ENCODE measurements at places on chromosomes 3 and 15.

- no peak for DNase-seq
Measured at GRCh38 chr3:103112273-103112672, 677.5 kb downstream of the ZPLD1 start.

GRCh38 chr3:167851171-167851570 lies 115.7 kb downstream of the SERPINI1 start:
- no peak for DNase-seq

GRCh38 chr3:35404571-35404970 lies 234.8 kb upstream of the ARPP21 start:
- no peak for DNase-seq

- DNase-seq: no peak
Measured at GRCh38 chr3:171261487-171261886, 198.7 kb downstream of the TNIK start.

GRCh38 chr15:64046421-64047153 lies at the start of gene DAPK2:
Gene DAPK2 (minus strand): TSS chr15:64046485. CDS start chr15:64040261, 6,224 bp downstream.
- DNase-seq: peak; percentile 72

- no peak for DNase-seq
Measured at GRCh38 chr3:37952564-37952963, 38.0 kb upstream of the VILL start.

GRCh38 chr15:59290295-59291212 lies 82.1 kb downstream of the MYO1E start:
- no peak for DNase-seq

- DNase-seq: no peak
Measured at GRCh38 chr15:70033529-70034140, 64.1 kb downstream of the TLE3 start.

DNA sequence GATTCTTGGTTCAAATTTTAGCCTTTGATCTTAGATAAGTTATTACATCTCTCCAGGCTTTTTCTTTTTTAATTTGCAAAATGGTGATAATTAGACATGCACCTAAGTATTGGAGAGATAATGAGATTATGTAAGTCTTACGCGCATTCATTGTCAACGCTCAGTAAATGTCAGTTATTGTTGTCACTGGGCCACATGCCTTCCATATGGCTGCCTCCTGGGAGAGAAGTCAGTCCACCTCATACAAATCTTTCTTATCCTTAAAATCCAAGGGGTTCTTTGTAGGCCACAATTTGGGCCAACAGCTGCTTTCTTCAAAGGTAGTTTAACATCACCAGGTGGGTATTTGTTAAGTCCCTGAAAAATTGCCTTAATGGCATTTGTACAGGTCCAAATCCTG lies 25.5 kb upstream of the PTPRG start:
- no peak for DNase-seq
